ENCODE measurements at places on chromosomes 5 and 9.

DNA sequence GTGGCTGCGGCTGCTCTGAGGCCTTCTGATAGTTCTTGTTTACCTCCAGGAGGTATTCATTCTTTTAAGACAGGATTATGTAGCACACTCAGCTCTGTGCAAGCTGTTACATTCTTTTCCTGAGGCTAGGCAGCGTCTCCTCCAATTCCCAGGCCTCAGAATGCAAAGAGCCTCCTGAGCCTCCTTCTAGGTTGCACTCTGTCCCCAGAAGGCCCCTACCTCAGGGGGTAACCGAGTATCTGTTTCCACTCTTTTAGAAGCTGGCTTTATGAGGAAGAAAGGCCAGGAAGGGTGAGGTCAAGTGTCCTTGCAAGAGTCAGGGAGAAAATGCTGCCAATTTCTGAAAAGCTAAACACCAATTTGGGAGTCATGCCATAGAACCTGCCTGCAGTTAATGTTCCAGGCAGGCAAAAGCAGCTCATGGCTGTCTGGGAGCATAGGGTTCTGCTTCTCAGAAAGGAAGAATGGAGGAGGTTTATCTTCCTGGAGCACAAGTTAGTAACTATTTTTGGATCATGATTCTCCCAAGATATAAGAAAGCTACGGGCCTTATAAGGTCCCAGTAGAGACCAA, 178.9 kb downstream of the SEMA6A start:
- no peak for DNase-seq

DNA sequence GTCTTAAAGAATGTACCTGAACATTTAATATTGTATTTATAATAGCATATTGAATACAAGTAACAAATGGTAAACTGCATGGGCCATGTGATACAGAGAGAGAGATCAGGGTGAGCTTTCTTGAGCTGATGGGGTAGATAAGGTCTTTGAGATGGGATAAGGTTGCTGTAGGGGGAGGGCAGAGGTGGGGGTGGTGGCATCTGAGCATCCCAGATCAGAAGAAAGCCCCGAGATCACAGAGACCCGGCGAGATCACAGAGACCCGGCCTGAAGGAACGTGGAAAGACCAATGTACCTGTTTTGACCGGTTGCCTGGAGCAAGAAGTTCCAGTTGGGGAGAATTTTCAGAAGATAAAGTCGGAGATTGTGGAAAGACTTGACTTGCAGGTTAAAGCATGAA, 6.6 kb downstream of the SMARCA2 start:
- DNase-seq: no peak

DNA sequence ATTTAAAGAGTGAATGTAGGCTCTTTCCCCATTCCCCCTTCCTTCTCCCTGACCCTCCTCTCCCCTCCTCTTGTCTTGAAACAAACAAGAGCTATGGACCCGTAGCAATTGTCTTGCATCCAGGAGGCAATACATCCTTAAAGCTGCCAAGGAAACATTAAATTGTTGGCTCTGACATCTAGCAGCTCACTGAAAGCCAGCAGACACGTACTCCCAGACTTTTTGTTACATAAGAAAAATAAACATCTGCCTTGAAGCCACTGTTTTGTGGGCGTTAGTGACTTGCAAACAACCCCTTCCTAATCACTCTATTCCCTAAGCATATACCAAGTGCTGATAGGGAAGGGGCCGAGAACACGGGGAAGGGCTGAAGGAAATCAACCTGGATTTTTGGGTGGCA, 8.6 kb downstream of the SLC45A2 start:
- DNase-seq: no peak

DNA sequence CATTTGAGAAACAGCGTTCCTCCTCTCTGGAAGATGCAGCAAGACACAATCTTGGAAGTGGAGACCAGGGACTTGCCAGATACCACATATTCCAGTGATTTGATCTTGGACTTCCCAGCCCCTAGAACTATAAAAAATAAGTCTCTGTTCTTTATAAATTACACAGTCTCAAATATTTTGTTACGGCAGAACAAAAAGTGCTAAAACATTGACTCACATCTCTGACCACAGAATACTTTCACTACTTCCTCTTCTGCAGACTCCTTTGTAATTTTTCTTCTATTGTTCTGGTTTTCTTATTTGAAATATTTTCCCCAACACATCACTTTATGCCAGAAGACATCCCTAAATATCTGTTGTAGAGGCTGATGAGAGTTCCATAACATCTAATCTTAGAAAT, 706.1 kb upstream of the CDH18 start:
- DNase-seq: no peak

GRCh38 chr5:106545325-106545724, 1125.4 kb downstream of the EFNA5 start:
- no peak for DNase-seq

- peak; percentile 20 for DNase-seq
Measured at GRCh38 chr9:71909887-71910649, 925 bp downstream of the ABHD17B start.

- no peak for DNase-seq
Measured at GRCh38 chr5:59685793-59686192, 207.7 kb downstream of the PDE4D start.

DNA sequence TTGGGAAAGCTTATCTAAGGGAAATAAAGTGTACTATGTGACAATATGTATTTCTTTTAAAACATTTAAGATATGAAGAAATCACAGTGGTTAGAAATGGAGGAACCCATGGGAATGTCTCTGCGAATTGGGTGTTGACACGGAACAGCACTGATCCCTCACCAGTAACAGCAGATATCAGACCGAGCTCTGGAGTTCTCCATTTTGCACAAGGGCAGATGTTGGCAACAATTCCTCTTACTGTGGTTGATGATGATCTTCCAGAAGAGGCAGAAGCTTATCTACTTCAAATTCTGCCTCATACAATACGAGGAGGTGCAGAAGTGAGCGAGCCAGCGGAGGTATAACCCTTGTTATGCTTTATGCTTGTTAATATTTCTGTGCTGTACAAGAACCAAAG, 69.9 kb downstream of the ADGRV1 start:
- no peak for DNase-seq

DNA sequence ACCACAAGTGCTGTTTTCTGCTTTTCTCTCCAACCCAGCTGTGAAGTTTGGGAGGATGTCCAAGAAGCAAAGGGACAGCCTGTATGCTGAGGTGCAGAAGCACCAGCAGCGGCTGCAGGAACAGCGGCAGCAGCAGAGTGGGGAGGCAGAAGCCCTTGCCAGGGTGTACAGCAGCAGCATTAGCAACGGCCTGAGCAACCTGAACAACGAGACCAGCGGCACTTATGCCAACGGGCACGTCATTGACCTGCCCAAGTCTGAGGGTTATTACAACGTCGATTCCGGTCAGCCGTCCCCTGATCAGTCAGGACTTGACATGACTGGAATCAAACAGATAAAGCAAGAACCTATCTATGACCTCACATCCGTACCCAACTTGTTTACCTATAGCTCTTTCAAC, 145.2 kb downstream of the RORB start:
- no peak for DNase-seq

DNA sequence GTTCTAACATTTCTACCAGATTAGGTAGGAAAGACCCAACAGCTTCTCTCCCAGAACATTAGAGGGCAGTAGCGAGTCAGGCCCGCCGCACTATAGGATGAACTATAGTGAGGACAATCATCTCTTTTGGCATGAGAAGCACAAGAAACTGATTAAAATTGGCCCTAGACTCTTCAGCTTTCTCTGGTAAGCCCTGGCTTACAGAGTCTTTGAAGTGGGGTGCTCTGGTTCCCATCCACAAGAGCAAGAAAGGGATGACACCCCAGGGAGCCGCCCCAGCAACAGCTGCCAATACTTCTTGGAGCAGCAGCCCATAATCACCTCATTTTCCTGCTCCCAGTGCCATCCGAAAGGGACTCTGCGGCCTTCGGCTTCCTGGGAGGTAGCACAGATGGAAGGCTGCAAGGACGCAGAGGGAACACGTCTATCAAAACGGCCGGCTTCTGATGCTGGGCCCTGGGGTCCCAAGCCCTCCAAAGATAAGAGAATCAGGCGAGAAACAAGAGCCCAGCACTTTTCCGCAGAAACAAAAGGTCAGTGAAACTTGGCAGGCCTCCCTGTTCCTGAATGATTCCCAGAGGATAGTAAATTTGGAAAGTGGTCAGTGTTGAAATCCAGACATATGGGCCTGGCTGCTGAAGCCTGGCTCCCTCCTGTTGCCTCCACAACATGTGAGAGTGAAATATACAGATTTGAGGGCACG, 69.3 kb downstream of the HSD17B3 start:
- no peak for DNase-seq

GRCh38 chr9:2271426-2271825, 256.3 kb downstream of the SMARCA2 start:
- DNase-seq: no peak

- no peak for DNase-seq
Measured at GRCh38 chr5:123559434-123559775, 47.4 kb downstream of the CSNK1G3 start.

DNA sequence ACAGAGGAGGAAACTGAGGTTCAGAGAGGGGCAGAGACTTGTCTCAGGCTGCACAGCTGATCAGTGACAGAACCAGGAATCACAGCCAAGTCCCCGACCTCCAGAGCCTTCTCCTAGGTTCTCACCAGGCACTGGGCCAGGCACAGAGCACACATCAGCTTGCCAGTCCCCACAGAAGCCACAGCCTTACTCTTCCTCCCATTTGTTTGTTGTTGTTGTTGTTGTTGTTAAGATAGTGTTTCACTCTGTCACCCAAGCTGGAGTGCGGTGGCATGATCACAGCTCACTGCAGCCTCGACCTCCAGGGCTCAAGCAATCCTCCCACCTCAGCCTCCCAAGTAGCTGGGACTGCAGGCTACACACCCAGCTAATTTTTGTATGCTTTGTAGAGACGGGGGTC, 41.4 kb downstream of the NAIF1 start:
- DNase-seq: no peak

- no peak for DNase-seq
Measured at GRCh38 chr9:33151007-33151557, 16.1 kb downstream of the B4GALT1 start.

DNA sequence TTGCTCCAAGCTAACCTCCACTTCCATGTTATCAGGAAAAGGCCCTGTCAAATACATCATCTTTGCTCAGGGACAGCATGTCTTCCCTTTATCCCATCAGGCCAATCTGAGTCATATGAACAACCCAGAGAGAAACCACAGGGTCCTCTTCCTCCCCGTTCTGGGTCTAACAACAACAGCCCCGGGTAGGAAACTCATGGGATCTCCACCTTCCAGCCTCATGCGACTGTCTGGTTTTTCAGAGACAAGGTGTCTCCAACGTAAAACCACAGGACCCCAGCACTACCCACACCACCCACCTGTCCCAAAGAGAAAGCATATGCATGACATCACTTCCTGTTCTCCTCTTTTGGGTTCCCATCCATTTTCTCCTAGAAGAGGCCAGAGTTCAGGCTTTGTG, 217.9 kb downstream of the ENC1 start:
- no peak for DNase-seq

GRCh38 chr5:113090336-113091106, 113.9 kb downstream of the DCP2 start:
- DNase-seq: no peak

DNA sequence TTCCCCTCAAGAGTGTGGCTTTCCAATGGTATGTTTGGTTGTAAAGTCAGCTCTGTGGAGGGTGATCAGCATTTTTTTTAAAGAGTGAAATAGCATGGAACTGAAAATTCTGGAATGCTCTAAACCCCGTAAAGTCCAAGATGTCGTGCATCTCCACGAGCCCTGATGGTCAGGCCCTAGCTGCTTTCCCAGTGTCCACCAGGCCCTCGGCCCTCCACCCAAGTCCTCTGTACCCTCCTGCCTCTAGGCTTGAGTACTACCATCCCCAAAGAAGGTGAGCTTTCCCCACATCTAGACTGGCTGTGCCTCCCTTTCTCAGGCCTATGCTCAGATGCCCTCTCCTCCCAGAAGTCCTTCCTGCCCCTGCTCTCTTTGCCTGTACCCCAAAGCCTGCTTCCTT, 280.3 kb downstream of the GADD45G start:
- no peak for DNase-seq

GRCh38 chr5:52626312-52626711, 161.4 kb upstream of the ITGA1 start:
- no peak for DNase-seq

DNA sequence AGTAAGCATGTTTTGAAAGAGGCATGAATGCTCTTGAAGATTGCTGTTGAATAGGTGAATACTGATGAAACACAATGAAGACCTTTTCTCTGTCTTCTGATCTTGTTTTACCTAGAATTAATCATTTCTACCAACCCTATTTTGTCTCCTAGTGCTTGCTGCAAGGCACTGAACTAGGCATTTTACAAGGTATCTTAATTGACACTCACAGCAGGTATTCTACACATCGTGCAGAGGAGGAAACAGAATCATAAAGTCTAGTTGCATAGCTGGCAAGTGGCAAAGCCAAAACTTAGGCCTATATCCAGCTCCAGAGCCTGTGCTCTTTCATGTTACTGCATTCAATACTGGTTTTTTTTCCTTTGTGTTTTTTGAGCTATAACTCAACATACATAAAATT, 50.7 kb downstream of the CTNNA1 start:
- no peak for DNase-seq

GRCh38 chr5:54632131-54632701, 114.7 kb downstream of the SNX18 start:
- DNase-seq: no peak

DNA sequence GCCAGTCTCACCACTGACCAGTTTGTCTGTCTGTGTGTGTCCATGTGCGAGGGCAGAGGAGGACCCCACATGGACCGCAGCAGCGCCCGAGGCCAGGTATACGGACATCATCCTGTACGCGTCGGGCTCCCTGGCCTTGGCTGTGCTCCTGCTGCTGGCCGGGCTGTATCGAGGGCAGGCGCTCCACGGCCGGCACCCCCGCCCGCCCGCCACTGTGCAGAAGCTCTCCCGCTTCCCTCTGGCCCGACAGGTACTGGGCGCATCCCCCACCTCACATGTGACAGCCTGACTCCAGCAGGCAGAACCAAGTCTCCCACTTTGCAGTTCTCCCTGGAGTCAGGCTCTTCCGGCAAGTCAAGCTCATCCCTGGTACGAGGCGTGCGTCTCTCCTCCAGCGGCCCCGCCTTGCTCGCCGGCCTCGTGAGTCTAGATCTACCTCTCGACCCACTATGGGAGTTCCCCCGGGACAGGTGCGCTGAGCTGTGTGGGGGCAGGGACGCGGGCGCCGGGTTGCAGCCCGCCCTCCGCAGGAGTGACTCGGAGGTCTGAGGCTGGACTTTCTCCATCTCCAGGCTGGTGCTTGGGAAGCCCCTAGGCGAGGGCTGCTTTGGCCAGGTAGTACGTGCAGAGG, 6.5 kb downstream of the FGFR4 start:
- DNase-seq: no peak

GRCh38 chr5:119951330-119951934, 322.1 kb downstream of the FAM170A start:
- DNase-seq: no peak

DNA sequence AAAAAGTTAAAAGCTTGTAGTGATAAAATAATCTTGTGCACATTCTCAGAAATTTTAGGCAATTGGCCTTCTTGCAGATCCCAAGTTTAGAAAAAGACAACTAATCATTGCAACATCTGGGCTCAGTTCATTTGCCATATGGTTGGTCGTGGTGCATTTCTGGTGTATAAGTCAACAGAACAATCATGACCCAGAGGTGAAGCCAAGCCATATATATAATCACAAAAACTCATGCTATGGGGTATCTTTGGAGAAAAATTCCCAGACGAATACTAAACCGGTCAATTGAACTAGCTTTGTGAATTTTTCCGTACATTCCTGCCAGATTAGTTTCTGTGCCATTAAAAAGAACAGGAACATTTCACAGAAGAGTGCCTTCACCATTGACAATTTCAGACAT, 50.3 kb downstream of the FYB1 start:
- DNase-seq: no peak

Data from stimulated activated CD4-positive, alpha-beta T cell treated with anti-CD3 and anti-CD28 coated beads, Interleukin-15, amount 100 ng/mL, for 1 hour (primary cell).